CD4-positive, alpha-beta T cell treated with Interleukin-17A for 1 hour (primary cell): ENCODE measurements at places on chromosomes 1 and 21.

GRCh38 chr21:44530903-44531605 is 8.9 kb downstream of the KRTAP10-1 start:
- DNase-seq = no peak

GRCh38 chr1:25197235-25197975 is 34.9 kb downstream of the SYF2 start:
- DNase-seq = no peak

GRCh38 chr1:162722036-162722435 is 68.5 kb upstream of the HSD17B7 start:
- no peak for DNase-seq

GRCh38 chr1:224541901-224542630 is 74.1 kb upstream of the CNIH3 start:
- DNase-seq = no peak

DNA sequence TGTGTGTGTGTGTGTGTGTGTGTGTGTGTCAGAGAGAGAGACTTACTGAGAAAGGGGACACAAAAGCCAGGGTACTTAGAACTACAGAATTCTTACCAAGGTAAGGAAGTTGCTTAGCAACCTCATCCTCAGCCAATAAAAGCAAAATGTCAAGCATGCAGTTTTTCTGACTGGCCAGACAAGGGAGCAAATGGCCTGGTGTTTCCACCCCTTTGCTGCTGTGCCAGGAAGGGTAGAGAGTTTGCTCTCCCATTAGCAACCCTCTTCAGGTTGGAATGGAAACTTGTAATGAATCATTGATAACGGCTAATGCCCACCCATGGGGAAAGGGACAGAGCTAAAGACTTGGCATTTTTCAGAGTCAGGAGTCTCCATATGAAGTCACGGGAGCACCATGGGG is 10.6 kb downstream of the RXRG start:
- no peak for DNase-seq

GRCh38 chr1:208084220-208084619 is 160.0 kb downstream of the PLXNA2 start:
- DNase-seq = no peak

DNA sequence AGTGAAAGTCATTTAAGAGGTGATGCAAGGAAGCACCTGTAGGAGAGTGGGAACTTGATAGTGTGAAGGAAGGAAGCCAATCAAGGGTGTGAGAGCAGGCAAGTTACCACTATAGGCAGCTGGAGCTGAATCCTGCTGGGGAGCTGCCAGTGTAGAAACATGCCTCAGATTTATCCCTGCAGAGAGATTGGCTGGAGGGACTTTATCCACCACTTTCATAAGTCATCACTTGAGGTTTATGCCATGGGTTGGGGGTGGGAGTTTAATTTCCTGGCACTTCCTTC is 443.6 kb downstream of the PLPP3 start:
- no peak for DNase-seq

GRCh38 chr1:56459260-56459659 is 120.1 kb downstream of the PLPP3 start:
- DNase-seq = no peak

DNA sequence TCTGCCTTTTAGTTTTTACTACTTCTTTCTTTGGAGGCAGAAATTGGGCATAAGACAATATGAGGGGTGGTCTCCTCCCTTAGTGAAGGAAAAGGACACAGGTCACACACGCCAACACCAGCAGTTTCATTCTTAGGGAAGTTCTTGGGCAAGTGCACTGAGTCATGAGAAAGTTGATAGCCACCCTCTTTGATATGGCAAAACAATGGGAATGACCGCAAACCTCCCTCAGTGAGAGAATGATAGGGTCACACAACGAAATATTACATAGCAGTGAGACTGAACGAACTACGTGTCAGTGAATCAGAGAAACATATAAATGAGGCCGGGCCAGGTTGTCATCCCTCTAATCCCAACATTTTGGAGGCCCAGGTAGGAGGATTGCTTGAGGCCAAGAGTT is 20.0 kb downstream of the IL6R start:
- no peak for DNase-seq

GRCh38 chr1:12336413-12336812 is 106.6 kb downstream of the VPS13D start:
- DNase-seq = no peak

DNA sequence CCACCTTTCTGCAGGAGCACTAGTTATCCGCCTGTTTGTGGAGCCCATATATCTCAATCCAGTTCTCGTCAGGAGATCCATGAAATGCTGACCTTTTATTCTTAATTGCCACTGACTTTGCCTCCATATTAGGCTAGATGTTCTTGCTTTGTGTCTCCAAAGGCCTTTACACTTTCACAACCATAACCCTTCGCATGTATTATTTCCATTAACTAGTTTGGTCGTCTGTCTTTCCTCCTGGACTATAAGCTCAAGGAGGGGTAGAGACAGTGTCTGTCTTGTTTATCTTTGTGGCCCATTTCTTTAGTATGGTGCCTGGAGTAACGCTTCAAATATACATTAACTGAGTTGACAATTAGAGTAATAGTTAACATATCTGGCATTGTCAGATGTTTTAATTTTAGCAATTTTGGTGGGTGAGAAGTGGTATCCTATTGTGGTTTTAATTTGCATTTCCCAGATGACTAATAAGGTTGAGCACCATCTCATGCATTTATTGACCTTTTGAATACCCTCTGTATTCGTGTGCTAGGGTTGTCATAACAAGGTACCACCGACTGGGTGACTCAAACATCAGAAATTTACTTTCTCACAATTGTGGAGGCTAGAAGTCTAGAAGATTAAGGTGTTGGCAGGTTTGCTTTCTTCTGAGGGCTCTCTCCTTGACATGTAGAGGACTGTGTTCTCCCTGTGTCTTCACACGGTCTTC is 21.7 kb upstream of the IL12RB2 start:
- DNase-seq = no peak

- DNase-seq = no peak
Observed at GRCh38 chr1:200733907-200734306, 4.8 kb upstream of the CAMSAP2 start.
